ENCODE measurements at places on chromosomes 1 and 21.
A peak's percentile ranks its signal among the peaks of the same experiment; 100 is the strongest.

DNA sequence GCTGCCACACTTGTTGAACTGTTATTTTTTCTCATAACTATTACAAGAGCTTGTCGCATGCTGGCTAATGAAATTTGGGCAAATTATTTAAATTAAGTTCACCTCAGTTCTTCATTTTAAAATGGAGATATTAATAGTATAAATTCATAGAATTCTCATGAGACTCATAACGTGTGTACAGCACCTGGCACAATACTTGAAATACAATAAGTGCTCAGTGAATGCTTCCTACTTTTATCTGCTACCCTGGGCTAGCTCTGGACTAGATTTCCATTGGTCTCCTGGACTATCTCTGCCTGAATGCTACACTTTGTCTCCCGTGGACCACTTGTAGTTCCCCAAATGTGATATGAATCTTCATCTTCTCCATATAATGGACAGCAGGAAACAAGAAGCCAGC lies 919 bp downstream of the SLAMF6 start:
- DNase-seq = no peak

DNA sequence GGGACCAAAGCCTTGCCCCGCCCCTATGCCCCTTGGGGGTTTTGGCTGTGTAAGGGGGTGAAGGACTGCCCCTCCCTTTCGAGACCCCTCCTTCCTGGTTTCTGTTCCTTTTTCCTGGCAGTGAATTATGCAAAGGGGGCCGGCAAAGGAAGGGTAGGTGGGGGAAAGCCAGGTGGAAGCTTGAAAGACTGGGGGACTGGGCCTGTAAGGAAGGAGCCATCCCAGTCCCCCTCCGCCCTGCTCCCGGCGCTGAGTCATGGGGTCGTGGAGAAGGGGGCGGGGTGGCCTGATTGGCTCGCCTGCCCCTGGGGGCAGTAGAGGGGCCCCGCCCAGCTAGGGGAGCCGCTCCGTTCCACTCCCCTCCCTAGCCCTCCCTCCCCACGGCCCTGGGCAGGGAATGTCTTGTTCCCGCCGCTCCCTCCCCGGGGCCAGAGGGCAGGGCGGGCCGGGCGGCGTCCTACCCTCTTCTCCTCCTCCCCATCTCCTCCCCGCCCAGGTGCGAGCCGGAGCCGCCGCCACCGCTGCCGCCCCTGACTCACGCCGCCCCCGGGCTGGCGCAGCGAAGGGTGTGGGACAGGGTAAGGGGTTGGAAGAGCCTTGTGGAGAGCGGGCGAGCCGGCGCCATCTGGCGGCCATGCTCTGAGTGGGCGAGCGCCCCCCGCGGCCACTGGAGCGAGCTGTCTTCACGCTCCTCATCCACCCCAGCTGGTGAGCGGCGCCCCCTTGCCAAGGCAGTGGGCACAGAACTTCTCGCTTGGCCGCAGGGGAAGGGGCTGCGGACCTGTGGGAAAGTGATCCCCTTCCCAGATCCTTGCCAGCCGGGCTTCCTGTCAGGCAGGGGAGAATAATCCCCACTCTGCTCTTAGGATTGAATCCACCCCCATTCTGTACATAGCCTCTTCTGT lies 14.7 kb downstream of the ZBTB7B start:
- DNase-seq = peak; percentile 86

DNA sequence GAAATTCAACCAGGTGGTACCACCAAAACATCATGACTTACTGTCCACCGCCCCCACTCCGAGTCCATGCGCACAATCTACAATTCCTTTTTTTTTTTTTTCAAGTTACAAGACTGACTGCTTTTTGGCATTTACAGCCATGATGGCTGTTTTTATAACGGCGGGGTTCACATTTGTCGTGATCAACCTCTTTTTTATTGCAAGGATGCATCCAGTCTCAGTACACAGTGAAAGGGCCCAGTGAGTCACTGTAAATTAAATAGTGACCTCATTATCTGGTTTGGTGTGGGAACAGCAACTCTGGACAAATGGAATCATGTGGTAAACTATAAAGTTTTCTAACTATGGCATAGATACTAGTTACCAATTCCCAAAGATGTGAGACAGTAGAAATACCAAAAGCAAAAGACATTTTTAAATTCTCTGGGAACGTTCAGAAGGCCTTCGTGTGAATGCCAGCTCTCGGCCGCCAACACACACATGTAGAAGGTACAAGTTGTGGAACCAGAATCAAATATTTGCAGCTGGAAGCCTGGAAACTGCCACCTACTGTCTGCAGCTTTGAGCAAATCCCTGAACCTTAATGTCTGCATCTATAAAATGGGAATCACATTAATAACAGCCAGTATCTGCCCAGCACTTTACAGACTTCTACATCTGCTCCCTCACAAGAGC lies 4.9 kb downstream of the GLIS1 start:
- no peak for DNase-seq

DNA sequence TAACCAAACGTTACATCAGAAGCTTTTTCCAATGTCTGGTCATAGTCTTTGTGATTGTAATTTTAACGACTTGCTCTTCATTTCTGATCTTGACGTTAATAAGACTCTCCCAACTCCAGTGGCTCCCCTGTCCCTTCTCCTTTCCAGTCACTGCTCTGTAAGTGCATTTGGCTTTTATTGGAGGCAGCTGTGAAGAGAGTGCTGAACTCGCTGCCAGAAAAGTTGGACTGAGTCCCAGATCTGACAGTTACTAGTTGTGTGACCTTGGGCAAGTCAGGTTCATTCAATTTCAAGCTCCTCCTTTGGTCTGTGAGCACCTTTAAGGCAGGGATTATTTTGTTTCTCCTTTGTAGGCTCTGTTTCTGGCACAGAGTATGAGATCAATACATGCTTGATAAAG lies 109.6 kb upstream of the TSPAN2 start:
- no peak for DNase-seq

DNA sequence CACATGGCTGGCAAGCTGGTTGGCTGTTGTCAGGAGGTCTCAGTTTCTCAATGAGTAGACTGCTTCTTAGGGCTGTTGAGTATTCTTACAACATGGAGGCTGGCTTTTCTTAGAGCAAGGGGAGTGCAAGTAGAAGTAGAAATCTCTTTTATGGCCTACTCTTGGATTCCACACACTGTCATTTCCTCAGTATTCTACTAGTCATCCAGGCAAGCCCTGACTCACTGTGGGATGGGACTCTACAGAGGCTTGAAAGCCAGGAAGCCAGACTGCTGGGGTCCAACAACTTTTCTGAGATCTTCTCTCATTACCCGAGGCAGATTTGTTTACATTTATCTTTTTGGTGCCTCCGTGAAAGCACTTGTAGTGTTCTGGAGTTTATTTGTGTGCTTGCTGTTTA lies 196.2 kb upstream of the APP start:
- DNase-seq = no peak

- DNase-seq = peak; percentile 84
Measured at GRCh38 chr1:34859446-34860200, at the start of gene SMIM12. SMIM12 (minus strand) TSS chr1:34859749; CDS start chr1:34855977, 3,772 bp downstream.

DNA sequence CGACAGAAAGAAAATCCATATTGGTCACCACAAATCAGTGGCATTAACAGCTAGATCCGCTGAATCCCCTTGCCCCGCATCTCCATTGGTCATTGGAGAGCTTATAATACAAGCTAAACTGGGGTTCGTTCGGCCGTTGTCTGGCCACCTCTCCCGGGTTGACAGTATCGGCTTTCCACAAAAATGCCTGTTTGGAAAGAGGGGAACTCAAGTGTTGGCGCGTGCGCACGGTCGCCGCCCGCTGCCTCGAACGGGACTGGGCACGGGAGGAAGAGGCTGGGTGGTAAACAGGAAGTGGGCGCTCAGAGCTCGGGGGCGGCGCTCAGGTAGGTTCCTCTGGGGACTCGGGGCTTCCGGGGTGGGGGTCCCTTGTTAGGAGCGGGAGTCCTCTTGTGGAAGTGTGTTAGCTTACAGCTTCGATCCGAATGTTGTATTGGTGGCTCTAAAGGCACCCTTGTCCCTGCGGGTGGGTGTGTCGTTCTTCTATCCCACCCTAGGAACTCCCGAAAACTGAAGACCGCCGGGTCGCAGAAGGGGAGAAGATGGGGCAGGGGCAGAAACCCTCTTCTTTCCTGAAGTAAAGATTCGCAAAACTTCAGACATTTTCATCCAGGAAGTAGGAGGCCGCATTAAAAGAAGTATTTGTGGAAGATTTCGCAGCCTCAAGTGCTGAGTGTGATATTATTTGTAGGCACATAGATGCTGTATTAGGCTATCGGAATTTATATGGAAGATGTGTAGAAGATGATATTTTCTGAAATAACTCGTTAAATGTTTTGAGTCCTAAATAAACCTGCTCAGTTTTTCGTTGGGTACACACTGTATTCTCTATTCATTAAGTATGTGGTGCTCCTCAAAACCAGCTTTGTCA lies 962 bp downstream of the BROX start:
- DNase-seq = peak; percentile 89

DNA sequence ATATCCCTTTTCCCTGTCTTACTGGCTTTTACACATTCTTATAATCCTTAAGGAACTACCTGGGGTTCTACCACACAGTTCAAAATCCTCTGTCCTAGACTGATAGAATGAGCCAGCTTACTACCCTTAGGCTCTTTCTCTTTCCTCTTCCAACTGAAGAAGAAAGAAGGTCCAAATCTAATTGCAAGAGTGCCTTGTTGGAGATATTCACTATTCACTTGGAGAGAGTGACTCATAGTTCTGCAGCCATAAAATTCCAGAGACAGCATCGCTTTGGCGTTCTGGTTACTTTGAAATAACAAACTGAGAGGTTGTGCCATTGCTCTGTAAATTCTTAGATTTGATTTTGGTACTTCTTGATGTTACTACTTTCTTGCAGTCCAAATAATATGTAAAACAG lies 4.2 kb downstream of the CADM3 start:
- no peak for DNase-seq

DNA sequence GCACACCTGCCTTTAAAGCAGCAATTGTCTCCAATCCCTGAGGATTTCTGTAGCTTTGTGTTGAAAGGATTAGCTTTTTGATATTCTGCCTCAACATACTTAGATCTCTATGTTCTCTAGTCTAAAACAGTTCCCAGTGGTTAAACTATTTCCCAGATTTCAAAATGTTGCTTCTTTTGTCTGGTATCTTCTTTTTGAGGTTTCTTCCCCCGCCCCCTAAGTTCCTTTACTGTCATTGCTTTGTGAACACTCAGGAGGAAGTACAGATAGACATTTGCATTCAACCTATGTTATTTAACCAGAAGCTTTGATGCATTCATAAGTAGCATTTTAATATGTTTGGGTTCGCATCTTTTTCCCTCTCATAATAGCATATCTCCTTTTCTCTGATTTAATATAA lies 33.5 kb downstream of the CYYR1 start:
- no peak for DNase-seq

DNA sequence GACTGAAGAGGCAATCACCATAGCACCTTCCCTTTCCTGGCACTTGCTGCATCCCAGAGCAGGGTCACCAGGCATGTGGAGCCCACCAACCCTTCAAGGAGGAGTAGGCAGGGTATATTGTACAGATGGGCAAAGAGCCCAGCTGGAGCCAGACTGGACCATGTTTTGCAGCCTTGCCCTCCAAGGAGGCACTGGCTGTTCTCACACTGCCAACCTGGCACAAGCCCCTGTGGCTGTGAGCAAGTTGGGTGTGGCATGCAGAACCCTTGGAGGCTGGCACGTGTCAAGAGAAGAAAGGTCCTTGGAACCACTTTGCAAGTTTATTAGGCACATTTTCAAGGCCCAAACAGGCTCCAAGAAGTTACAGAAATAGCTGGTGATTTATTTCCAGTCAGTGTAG lies 146.4 kb downstream of the FOXD2 start:
- no peak for DNase-seq
